ENCODE measurements at places on chromosomes 7 and 10.

GRCh38 chr10:94232711-94233383, 129.9 kb downstream of the NOC3L start:
- DNase-seq: no peak

DNA sequence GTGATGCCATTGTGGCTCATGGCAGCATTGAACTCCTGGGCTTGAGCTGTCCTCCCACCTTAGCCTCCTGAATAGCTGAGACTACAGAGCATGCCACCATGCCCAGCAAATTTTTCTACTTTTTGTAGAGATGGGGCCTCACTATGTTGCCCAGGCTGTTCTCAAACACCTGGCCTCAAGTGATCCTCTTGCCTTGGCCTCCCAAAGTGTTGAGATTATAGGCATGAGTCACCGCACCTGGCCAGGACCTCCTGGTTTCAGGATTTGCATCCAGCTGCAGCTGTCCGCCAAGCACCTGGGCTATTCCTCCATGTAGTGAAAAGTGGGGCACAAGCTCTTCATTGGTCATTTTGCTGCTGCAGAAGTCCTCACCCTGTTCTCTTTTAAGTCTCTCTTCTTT, 58.9 kb downstream of the ZNF22 start:
- no peak for DNase-seq

- no peak for DNase-seq
Observed at GRCh38 chr7:34219153-34219718, 313.9 kb downstream of the BMPER start.

DNA sequence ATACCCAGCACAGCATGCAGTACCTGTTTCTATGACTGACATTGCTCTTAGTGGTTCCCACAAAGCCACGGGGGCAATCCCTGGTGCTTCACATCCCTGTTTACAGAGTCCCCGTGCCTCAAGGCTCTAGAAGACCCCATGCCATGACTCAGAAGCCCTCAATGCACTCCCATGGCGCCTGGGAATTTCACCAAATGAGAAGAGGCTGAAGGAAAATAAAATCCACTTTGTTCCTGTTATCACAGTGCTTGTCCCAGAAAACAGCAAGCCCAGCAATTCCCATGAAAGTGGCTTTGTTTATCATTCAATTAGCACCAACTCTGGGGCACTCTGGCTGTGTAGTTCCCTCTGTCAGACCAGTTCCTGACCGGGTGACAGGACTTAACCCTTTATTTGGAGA, 268.3 kb downstream of the TNS3 start:
- DNase-seq: no peak

- no peak for DNase-seq
Observed at GRCh38 chr7:117669818-117670217, 190.0 kb downstream of the CFTR start.

DNA sequence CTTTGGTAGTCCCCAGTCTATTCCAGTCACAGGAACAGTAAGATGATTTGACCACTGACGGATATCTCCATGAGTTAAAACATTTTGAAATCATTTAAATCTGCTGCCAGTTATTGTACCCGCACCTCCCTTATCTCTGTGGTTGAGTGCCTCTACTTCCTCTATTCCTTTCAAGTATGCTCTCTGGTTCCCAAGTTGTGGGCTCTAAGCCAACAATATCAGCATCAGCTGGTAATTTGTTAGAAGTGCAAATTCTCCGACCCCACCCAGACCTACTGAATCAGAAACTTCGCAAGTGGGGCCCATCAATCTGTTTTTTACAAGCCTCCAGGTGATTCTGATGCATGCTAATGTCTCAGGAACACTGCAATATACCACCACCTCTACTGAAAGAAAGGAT, 235.5 kb downstream of the CCSER2 start:
- no peak for DNase-seq

GRCh38 chr10:75744261-75744660, 312.8 kb downstream of the LRMDA start:
- peak; percentile 26 for DNase-seq

- no peak for DNase-seq
Observed at GRCh38 chr7:117811696-117812095, 61.5 kb downstream of the CTTNBP2 start.

GRCh38 chr10:92816091-92816531, 32.2 kb upstream of the EXOC6 start:
- DNase-seq: no peak

GRCh38 chr10:47443145-47443544, 40.8 kb downstream of the ANXA8 start:
- no peak for DNase-seq

GRCh38 chr7:108973075-108973474, 403.4 kb downstream of the DNAJB9 start:
- no peak for DNase-seq

DNA sequence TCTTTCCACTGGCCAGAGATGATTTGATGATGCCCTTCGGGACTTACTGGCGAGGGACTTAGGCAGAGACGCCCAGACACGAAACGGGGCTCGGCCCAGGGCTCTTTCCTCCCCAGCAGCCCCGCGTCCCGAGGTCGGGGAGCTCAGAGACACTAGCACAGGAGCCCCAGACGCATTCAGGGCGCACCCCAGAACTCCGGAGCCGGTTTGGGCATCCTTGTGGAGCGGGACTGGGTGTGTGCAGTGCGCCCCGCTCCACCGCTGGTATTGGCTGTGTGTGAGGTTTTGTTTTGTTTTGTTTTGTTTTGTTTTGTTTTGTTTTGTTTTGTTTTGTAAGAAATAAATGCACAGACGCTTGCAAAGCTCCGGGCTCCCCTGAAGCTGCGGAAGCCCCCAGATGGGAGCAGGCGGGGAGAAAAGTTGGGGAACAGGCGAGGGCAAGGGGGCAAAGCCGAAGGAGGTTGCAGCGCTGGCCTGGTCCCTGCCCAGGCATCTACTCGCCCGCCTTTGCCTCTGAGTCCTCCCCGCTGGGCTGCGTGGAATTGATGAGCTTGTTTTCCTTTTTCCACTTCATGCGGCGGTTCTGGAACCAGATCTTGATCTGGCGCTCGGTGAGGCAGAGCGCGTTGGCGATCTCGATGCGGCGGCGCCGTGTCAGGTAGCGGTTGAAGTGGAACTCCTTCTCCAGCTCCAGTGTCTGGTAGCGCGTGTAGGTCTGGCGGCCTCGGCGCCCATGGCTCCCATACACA, 1.9 kb upstream of the HOXA5 start:
- DNase-seq: no peak

DNA sequence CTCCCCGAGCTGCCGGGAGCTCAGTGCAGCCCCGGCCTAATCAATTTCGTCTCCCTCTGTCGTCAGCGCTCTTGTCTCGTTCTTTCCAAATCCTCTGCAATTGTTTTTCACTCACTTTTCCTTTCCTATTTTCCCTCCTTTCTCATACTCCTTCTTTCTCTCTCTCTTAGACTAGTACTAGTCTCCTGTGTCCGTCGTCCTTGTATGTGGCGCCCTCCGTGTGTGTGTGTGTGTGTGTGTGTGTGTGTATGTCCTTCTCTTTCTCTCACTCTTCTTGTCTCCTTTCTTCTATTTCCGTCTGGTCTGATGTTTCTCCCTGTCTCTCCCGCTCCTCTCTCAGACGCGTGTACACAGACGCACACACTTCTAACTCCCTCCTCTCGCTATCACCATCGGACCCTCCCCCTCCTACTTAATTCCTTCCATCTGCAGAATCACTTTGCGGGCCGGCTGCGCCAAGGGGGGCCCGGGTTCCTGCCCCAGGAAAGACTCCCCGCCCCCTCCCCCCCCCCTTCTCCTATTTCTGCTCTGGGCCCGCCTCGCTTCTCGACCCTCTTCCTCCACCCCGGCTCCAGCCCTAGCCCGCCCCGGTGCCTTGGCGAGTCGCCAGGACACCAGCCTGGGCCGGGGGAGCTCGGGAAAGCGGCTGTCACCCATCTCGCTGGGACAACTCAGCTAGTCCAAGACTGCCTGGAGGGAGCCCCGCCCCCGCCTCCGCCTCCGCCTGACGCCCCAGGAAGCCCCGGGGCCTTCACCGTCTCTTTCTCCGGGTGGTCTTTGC, 743 bp upstream of the ZCCHC24 start:
- peak; percentile 77 for DNase-seq

- DNase-seq: no peak
Observed at GRCh38 chr7:26356229-26356628, 64.6 kb downstream of the SNX10 start.

DNA sequence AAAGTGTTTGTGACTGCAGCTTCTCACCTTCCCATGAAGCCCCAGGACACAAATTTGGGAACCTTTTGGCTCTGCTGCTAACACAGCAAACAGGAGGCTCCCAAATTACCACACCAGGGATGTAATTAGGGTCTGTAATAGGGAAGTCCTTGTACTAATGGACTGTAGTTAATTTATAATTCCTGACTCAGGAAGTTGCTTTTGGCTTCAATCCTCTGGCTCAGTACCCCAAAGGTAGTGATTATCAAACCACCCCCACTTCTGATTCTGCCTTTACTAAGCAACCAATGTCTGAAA, 3.8 kb upstream of the MALSU1 start:
- DNase-seq: no peak

DNA sequence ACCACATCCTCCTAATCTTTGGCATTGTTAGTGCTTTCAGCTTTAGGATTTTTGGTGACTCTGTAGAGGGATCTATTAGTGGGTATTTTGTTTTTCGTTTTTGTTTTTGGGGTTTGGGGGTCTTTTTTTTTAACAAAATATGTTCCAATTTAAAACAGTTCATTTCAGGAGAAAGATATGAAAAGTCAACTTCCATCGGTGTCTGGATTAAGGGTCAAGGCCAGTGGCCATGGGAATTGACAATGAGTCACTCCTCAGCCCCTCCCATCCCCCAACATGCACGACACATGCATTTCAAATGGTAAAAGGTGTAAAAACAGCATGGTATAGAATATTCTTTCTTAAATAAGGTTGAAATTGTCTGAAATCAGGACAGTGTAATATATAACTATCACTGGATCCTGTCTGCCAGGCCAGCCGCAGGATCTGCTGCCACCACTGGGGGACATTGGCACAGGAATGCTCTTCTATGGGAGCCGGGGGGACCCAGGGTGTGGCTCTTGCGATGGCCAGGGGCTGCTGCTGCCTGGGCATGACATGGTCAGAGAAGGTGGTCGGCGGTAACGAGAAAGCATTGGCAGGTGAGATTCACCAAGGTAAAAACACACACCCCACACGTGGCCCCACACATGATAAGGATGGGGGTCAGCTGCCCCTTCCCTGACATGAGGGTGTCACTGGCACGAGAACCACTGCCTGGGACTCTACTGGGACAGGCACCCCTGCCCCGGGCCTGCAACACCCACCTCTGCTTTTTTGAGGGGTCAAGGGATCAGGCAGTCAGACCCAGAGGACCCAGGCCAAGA, 126.2 kb upstream of the KCTD7 start:
- DNase-seq: no peak

DNA sequence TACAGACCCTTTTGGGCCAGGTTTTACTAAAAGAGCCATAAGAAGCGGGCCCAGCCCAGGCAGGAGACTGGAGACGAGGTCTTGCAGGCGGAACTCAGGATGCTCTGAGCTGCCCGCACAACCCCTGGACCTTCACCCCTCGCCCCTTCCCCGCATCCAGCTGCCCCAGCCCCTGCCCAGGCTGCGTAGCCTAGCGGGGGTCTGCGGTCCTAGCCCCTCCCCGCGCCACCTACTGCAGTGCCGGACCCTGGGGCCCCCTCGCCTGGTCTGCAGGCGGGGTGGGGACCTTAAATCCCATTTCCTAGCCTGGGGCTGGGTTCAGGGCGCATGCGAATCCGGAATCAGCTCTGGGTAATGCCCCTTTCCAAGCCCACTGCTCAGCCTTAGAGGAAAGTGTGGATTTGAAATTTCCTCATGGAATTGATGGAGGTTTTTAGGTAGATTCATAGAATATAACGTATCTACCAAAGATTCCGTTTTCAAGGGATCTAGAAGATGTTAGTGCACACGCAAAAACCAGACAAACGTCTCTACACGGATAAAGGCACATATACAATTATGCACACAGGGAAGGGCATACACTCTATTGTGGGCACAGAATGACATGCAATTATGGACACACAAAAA, 546 bp upstream of the HOXA3 start:
- DNase-seq: no peak

GRCh38 chr7:107318523-107319160, 149.8 kb downstream of the HBP1 start:
- DNase-seq: peak; percentile 73

DNA sequence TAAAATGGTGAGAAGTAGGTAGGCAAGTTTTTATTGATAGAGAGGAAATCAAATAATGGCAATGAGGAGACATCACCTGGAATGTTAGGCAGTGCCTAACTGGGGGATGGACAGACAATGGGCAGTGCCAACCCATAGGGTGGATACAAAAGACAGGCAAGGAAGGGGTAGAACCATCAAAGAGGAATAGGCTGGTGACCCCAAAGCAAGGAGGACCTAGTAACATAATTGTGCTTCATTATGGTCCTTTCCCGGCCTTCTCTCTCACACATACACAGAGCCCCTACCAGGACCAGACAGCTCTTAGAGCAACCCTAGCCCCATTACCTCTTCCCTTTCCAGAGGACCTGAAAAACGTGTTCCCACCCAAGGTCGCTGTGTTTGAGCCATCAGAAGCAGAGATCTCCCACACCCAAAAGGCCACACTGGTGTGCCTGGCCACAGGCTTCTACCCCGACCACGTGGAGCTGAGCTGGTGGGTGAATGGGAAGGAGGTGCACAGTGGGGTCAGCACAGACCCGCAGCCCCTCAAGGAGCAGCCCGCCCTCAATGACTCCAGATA, 30.0 kb downstream of the PRSS2 start:
- no peak for DNase-seq

- no peak for DNase-seq
Observed at GRCh38 chr7:43198599-43199090, 86.2 kb downstream of the HECW1 start.

GRCh38 chr10:131788386-131788785, 112.4 kb upstream of the PPP2R2D start:
- DNase-seq: no peak

- no peak for DNase-seq
Observed at GRCh38 chr7:113349339-113349738, 231.0 kb upstream of the SMIM30 start.

DNA sequence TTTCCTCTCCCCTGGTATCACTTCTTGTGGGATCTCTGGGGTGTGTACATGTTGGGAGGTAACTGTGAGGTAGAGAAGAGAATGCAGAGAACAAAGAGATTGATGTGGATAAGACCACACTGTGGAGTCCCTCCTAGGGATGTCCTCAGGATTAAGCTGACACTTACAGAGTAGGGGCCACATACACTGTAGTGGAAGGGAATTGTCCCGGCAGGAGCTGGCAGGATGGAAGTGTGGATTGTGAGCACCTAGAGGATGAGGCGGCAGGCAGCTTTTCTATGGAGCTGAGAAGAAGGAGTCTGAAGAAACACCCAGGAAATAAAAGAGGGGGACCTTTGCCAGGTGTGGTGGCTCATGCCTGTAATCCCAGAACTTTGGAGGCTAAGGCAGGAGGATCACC, 13.5 kb downstream of the AGFG2 start:
- DNase-seq: no peak
